ENCODE measurements at places on chromosomes 6 and 20.

DNA sequence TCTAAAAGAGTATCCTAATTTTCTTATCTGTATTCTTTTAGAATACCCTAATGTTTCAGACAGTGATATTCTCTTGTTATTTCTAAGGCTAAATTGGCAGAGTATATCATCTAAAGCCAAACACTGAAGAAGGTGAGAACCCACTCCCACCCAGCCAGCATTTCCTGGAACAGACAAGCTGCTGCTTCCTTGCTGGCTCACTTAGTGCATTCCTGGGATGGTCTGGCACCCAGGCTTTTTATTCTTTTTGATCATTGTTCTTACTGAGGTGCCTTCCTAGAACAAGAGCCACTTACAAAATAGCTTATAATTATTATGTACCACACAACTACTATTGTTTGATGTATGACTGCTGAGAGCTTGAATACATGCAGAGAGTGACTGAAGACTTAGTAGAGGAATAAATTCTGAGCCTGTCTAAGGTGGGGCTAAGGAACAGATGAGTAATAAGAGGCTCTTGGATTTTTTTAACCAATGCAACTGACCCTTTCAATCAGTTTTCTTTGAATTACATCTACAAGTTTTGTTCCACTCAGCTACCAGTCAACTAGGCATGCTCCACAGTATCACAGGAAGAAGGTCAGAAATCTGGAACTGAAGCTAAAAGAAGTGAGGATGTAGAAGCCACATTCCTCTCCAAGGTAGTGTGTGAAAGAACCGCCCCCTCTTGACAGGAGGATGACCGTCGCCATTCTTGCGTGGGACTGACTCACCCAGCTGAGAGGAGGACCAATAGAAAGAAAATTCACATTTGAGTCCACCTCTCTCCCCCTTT lies 30.1 kb downstream of the PRPH2 start:
- no peak overlapping the region for H3K27ac ChIP-seq
- H3K27me3 ChIP-seq = no peaks in the 10 kb centered on the region
- H3K4me3 ChIP-seq = no peak overlapping the region
- H3K4me1 ChIP-seq = peaks cover 2% of the 10 kb centered on the region

DNA sequence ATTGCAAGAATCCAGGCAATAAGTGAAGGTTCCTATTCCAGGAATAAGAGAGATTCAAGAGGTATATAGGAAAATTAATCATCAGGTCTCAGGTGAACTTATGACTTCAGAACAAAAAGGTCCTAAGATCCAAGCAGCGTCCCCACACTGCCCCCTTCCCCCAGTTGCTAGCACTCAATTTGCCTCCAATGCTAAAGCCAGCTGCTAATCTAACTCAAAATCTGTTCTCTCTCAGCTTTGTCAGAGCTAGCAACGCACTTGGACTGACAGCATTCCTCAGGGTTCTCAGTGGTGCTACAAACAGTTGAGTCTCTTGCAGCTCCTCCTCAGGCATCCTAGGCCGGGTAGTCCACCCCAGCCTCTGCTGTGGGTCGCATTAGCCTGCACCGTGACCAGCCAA lies 148.3 kb downstream of the RFX6 start:
- no peak for DNase-seq
- no peaks in the 10 kb centered on the region for H3K27me3 ChIP-seq
- no peak overlapping the region for H3K27ac ChIP-seq
- H3K36me3 ChIP-seq = no peaks in the 10 kb centered on the region
- no peaks in the 10 kb centered on the region for H3K4me1 ChIP-seq

DNA sequence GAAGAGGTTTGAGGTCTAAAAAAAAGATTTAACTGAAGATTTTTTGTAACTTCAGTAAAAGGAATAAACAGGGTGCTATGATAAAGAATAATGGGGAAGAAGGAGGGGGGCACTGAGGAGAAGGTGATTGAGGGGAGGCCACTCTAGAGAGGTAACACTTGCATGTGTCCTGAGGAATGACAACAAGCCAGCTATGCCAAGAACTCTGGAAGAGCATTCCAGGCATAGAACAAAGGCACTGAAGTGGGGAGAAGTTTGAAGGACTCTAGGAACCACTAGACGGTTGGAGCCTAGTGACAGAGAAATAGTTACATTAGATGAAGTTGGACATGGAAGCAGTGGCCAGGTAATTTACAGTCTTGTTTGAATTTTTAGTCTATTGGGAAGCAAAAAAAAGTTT lies 10.8 kb upstream of the SF3B5 start:
- H3K4me3 ChIP-seq = no peak overlapping the region
- no peak for DNase-seq
- no peaks in the 10 kb centered on the region for H3K4me1 ChIP-seq
- no peaks in the 10 kb centered on the region for H3K27me3 ChIP-seq
- H3K27ac ChIP-seq = no peak overlapping the region
- no peaks in the 10 kb centered on the region for H3K36me3 ChIP-seq

GRCh38 chr6:167907837-167908681 lies 81.3 kb downstream of the AFDN start:
- no peaks in the 10 kb centered on the region for H3K36me3 ChIP-seq
- peak; percentile 48 for DNase-seq
- no peak overlapping the region for H3K4me3 ChIP-seq
- no peak overlapping the region for H3K27ac ChIP-seq
- H3K4me1 ChIP-seq = no peaks in the 10 kb centered on the region
- H3K27me3 ChIP-seq = no peaks in the 10 kb centered on the region

Data from common myeloid progenitor, CD34-positive (primary cell).